Psoas muscle (tissue), 8 donors: ENCODE measurements at places on chromosomes 16 and 17.

- no peaks in the 10 kb centered on the region for H3K36me3 ChIP-seq
- H3K4me3 ChIP-seq: no peak overlapping the region
- H3K27ac ChIP-seq: no peak overlapping the region
- no peak for DNase-seq
- no peaks in the 10 kb centered on the region for H3K27me3 ChIP-seq
Observed at GRCh38 chr16:64621616-64622015, 500.2 kb downstream of the CDH11 start.

GRCh38 chr17:64658931-64659330 lies 3.2 kb downstream of the SMURF2 start:
- no peaks in the 10 kb centered on the region for H3K36me3 ChIP-seq
- no peaks in the 10 kb centered on the region for H3K27me3 ChIP-seq
- H3K27ac ChIP-seq: no peak overlapping the region
- no peak for DNase-seq
- no peak overlapping the region for H3K4me3 ChIP-seq

DNA sequence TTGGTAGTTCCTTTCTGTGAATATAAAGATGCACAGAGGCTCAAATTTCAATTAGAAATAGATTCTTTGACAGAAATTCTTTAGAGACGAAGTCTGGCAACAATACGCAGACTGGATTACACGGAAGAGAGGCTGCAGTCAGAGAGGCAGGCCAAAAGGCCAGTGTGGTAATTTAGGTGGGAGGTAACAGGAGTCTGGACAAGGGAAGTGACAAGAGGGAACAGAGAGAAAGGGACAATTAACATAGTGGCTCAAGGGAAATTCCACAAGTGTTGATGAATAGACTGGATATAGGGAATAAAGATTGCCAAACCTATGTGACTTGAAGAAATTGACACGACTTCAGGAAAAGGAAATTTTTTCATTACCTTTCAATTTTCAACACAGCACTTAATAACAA lies 54.6 kb downstream of the STX8 start:
- no peaks in the 10 kb centered on the region for H3K4me1 ChIP-seq

DNA sequence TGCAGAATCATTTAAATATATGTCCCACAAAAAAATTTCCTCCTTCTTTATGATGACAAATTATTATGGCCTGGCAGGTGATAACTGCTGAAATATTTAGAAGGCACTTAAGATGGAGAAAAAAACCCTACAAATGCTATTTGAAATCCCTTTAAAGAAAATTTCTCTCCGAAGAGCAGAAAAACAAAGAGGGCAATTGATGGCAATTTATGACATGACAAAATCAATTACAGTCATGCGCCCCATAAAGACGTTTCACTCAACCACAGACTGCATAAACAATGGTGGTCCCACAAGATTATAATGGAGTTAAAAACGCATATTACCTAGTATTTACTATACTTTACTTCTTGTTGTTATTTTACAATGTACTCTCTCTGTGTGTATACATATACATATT lies 25.2 kb upstream of the KIF2B start:
- H3K36me3 ChIP-seq: no peaks in the 10 kb centered on the region
- no peaks in the 10 kb centered on the region for H3K27me3 ChIP-seq
- no peak for DNase-seq

DNA sequence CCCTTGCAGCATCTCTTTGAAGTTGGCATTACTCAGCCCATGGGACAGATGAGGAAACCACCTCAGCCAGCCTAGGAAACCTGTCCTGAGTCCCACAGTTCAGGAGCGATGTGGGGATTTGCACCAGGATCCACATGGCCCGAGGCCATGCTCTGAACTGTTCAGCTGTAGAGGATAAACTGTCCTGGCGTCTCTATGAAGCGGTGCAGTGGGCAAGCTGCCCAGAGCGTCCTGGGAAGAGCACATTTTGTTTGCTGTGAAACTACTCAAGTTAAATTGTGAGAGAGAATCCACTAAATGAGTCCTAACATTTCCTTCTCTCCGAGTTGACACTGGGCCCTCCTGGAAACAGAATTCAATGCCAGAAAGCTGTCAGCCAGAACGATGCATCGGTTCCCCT lies 276.6 kb upstream of the TNRC6C start:
- peak; percentile 86 for DNase-seq
- H3K27me3 ChIP-seq: no peaks in the 10 kb centered on the region
- H3K4me1 ChIP-seq: peaks cover 2% of the 10 kb centered on the region
- no peak overlapping the region for H3K27ac ChIP-seq
- no peaks in the 10 kb centered on the region for H3K36me3 ChIP-seq

- H3K27ac ChIP-seq: no peak overlapping the region
- H3K36me3 ChIP-seq: no peaks in the 10 kb centered on the region
- DNase-seq: peak; percentile 80
- H3K4me3 ChIP-seq: no peak overlapping the region
Observed at GRCh38 chr17:43880420-43880991, 26.8 kb downstream of the MPP2 start.

DNA sequence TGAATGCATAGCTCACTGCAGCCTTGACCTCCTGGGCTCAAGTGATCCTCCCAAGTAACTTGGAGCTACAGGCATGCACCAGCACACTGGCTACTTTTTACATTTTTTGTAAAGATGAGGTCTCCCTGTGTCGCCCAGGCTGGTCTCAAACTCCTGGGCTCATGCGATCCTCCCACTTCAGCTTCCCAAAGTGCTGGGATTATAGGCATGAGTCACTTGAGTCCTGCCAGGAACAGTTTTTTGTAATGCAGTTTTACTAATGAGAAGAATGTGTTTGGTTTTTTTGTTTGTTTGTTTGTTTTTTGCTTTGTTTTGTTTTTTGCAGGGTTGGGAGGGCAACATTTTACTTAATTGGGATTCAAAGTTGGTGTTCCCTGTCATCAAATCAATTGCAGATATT lies 22.2 kb downstream of the SOST start:
- no peak overlapping the region for H3K4me3 ChIP-seq
- no peak overlapping the region for H3K27ac ChIP-seq
- peaks cover 7% of the 10 kb centered on the region for H3K27me3 ChIP-seq

GRCh38 chr16:77048085-77048484 lies 142.9 kb upstream of the MON1B start:
- no peak overlapping the region for H3K4me3 ChIP-seq
- no peaks in the 10 kb centered on the region for H3K27me3 ChIP-seq
- no peaks in the 10 kb centered on the region for H3K36me3 ChIP-seq
- no peak for DNase-seq

DNA sequence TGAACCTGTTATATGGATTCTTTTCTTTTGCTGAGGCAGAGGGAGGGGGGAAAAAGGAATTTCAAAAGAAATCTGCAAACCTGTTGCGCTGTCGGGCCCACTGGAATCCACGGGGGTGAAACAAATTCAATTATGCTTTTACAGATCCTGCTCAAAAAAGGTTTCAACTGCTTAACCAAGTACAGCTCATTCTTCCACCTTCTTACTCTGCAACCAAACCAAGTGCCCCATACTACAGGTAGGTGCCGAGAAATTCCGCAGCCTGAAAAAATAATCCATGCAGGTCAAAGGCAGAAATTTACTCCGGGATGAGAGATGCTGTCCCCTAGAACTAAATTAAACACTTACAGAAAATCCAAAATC lies 416 bp downstream of the RNF43 start:
- H3K27ac ChIP-seq: no peak overlapping the region
- H3K27me3 ChIP-seq: no peaks in the 10 kb centered on the region
- H3K36me3 ChIP-seq: no peaks in the 10 kb centered on the region
- DNase-seq: no peak

- no peaks in the 10 kb centered on the region for H3K4me1 ChIP-seq
- peak; percentile 64 for DNase-seq
- no peak overlapping the region for H3K4me3 ChIP-seq
- no peaks in the 10 kb centered on the region for H3K27me3 ChIP-seq
Observed at GRCh38 chr16:89115216-89115861, 21.7 kb downstream of the ACSF3 start.
